ENCODE measurements at places on chromosomes 5 and 9.
A peak's percentile ranks its signal among the peaks of the same experiment; 100 is the strongest.

DNA sequence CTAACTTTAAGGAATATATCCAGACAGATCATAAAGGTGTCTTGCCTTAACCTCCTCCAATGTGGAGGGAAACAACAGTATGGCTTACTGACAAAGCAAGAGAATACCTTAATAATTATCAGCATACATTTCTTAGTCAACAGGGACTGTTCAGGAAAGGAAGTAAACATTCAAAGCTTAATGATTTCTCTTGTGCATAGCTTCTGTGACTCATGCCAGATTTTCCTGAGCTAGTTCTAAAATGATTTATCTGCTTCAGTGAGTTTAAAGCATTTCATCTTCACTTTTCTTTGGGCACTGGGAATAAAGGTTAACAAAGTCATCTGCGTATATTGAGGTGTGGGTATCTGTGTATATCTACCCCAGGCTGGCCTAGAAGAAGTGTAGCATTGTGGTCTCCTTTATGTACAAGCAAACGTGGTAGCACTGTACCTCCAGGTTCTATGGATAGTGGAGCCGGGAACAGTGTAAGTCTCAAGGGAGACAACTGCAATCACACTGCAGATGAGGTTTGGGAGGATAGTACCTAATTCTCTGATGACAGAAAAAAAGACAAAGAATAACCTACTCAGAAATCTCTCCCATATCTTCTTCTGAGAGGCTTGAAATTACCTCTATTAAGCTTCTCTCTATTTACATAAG lies 284.1 kb downstream of the HCN1 start:
- DNase-seq, result no peak

DNA sequence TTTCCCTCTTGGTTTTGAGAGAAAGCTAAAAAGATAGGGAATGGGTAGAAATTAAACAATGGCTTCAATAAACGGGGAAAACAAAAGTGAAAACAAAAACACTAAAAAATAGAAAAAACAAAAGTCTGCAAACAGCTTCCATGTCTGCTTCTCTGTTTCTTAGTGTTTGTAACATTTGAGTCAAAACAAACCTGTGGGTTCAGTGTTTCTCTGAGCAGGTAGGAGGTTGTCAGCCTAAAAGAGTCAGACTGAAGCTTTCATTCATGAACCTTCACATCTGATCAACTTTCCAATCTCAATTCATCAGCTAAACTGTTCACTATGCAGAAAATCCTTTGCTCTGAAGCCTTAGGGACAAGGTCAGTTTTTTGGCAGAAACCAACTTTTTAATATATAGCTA lies 102.5 kb upstream of the ADAMTS16 start:
- DNase-seq, result no peak

GRCh38 chr9:9133526-9133925 lies 1333.9 kb upstream of the DMAC1 start:
- DNase-seq, result no peak

DNA sequence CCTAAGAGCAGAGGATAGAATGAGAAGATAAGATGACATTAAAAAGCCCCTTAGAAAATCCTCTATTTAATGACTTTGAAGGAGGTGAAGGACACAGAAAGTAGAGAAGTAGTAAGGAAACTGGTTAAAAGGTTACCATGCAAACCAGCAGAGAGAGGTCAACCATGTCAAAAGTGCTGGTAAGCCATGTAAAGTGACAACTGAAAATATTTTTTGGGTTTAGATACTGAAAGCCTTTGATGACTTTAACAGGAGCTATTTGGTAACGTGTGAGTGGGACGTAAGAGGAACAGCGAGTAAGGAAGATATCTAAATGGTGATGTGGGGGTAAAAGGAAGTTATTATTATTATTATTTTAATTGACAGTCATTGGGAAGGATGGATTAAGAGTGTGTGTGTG lies 56.9 kb downstream of the MACIR start:
- DNase-seq, result no peak

GRCh38 chr5:177557041-177557647 lies 2.8 kb upstream of the FAM193B start:
- no peak for DNase-seq

DNA sequence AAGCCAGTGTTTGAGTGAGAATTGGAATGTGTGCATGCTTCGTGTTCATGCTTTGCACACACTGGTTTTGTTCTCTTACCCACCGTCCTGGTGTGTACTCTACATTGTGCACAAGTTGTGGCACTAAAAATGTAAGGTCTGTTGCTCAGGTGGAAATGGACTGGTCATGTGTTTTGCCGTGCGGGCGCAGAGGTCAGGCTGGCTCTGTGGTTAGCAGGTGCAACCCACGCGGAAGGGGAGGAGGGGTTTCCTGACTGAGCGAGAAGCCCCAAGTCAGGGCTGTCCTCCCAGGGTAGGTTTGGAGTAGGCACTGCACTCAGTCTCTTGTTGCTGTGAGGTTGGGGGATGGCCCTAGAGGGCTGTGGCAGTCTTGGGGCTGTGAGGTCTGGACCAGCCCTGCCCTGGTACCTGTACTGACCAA lies 86.6 kb downstream of the EHMT1 start:
- no peak for DNase-seq

DNA sequence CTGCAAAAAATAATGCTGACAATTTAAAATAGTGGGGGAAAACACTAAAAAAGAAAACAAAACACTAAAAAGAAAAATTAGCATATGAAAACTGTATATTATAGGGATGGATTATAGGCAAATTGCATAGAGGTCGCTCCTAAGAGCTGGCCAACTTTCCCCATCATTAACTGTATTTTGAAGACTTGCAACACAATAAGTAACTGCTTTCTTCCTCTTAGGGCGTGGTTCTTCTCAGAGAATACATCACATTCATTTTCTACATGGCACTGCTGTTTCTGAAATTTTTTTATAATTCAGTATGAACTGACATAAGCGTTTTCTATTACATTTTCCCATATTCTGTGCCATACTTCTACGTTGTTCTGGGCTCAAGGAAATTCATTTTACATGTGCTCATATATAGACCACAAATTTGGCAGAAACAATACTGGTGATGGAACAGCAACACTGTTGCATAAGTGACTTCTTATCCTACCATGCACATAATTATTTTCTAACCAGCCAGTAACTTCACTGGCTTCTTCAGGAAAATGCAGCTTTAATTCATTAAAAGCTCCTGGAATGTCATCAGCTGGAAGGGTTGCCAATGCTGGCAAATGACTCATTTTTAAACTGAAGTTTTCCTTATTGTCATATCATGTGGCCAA lies 171.2 kb upstream of the DMAC1 start:
- no peak for DNase-seq

DNA sequence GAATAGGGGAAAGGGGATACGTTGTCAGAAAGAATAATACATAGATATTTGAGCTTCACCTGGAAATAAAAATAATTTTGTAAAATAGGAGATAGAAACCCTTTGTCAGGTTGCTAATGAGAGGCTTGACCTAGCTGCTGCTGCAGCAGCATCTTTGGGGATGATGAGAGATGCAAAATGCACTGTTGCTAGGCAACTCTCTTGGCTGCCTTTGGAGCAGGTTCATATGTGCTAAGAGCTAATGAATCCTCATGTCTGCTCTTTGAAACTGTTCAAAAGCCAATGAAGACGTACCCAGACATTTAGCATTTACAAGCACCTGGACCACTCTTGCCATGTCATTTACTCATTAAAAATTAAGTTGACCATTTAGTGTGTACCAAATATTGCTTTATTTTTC lies 121.7 kb downstream of the FOCAD start:
- DNase-seq, result peak; percentile 22

- peak; percentile 11 for DNase-seq
Observed at GRCh38 chr5:127878174-127878750, 175.1 kb downstream of the CCDC192 start.
